Activated CD4-positive, alpha-beta memory T cell treated with anti-CD3 and anti-CD28 coated beads, Interleukin-2, amount 10 ng/mL, durations not matched to agents 7 days and 5 days (primary cell): ENCODE measurements at places on chromosomes 2 and 18. TPM values are rescaled to one million over a fixed set of nuclear protein-coding genes. Genes with fewer than 3 reads are reported as not detected.

Gene NTSR2
- not detected for total RNA-seq

DNA sequence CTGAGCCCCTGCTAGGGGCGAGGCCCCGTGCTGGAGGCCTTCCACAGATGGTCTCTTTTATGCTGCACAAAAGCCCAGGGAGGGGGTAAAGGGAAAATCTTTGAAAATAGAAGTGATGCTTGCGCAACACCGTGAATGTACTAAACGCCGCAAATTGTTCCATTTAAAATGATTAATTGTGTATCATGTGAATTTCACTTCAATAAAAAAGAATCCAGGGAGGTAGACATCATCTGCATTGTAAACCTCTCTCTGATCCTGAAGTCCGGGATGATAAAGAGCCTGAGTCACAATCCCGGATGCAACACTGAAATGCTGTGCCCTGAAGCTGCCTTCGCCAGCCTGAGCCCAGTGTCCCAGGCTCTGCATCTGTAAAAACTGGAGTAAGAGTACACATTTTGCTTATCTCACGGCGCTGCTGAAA lies 107.7 kb upstream of the PPP1CB start:
- H3K27me3 ChIP-seq: no peaks in the 10 kb centered on the region
- H3K4me3 ChIP-seq: no peak overlapping the region
- peaks cover 14% of the 10 kb centered on the region for H3K4me1 ChIP-seq
- H3K27ac ChIP-seq: no peak overlapping the region
- no peaks in the 10 kb centered on the region for H3K36me3 ChIP-seq
- DNase-seq: no peak

DNA sequence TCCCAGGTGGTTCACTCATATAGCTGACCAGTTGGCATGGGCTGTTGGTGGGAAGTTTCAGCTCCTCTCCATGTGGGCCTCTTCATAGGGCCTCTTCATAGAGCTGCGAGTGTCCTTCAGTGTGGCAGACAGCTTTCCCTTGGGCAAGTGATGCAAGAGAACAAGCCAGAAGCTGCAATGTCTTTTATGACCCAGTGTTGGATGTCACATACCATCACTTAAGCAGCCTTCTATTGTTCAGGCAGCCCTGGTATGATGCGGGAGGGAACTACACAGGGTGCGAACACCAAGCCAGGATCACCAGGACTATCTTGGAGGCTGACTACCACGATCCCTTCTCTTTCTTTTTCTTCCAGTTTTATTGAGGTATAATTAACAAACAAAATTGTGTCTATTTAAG lies 126.5 kb upstream of the ITGA6 start:
- H3K4me3 ChIP-seq: no peak overlapping the region
- peaks cover 30% of the 10 kb centered on the region for H3K27me3 ChIP-seq
- no peaks in the 10 kb centered on the region for H3K36me3 ChIP-seq
- H3K4me1 ChIP-seq: no peaks in the 10 kb centered on the region
- H3K27ac ChIP-seq: no peak overlapping the region

DNA sequence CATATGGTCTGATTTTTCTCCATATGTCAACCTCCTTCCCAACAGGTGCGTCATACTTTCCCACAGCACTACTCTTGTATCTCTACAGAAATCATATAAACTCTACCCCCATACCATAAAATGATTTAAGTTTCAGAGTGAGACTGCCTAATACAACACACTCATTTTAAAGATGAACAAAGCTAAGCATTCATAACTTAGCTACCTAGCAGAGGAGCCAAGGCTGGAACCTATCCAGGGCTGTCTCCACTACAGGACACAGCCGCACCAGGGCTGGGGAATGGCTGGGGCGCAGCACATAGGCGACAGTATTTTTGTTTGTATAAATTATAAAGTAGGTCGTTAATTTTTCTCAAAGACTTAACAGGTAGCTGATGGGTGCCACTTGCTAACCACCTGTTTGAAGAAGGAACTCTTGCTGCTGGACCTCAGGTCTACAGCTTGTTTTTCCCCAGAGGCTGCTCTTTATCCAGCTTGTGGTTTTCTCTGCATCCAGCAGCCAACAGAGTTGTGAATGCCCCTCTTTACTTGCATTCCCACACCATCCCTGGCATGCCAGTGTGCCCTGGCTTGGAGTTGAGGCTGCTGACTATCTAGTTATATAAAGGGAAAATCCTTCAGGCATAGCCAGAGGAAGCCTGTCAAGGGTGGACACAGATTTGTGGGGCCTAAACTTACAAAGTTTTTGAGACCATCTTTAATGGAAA lies 62.0 kb downstream of the HNRNPLL start:
- peaks cover 6% of the 10 kb centered on the region for H3K27me3 ChIP-seq
- H3K36me3 ChIP-seq: no peaks in the 10 kb centered on the region
- no peak overlapping the region for H3K27ac ChIP-seq
- H3K4me3 ChIP-seq: no peak overlapping the region
- DNase-seq: no peak

DNA sequence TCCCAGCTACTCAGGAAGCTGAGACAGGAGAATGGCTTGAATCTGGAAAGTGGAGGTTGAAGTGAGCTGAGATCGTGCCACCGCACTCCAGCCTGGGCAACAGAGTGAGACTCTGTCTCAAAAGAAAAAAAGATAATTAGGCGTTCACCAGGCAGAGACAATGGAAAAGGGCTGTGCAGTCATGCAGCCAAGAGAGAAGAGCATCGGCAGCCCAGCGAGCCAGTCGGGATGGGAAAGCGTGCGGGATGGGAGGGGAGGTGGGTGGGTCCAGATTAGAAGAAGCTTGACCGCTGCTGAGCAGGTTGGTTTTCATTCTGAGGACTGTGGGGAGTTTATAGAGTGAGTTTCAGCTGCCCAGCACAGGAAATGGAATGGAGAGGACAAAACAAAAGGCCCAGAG lies 15.0 kb upstream of the CYS1 start:
- H3K4me1 ChIP-seq: peaks cover 16% of the 10 kb centered on the region
- no peak overlapping the region for H3K4me3 ChIP-seq
- H3K27ac ChIP-seq: no peak overlapping the region
- DNase-seq: no peak

- no peaks in the 10 kb centered on the region for H3K27me3 ChIP-seq
- H3K4me3 ChIP-seq: no peak overlapping the region
- H3K27ac ChIP-seq: no peak overlapping the region
- no peak for DNase-seq
- H3K4me1 ChIP-seq: no peaks in the 10 kb centered on the region
Measured at GRCh38 chr18:3577281-3577855, 127.4 kb downstream of the TGIF1 start.

Gene RNF138
- total RNA-seq: 64.6 TPM

- no peaks in the 10 kb centered on the region for H3K36me3 ChIP-seq
- peaks cover 4% of the 10 kb centered on the region for H3K27me3 ChIP-seq
Measured at GRCh38 chr2:160934991-160935390, 225.2 kb upstream of the TANK start.

Gene SERPINB4
- total RNA-seq: not detected

Gene MC2R
- total RNA-seq: not detected

DNA sequence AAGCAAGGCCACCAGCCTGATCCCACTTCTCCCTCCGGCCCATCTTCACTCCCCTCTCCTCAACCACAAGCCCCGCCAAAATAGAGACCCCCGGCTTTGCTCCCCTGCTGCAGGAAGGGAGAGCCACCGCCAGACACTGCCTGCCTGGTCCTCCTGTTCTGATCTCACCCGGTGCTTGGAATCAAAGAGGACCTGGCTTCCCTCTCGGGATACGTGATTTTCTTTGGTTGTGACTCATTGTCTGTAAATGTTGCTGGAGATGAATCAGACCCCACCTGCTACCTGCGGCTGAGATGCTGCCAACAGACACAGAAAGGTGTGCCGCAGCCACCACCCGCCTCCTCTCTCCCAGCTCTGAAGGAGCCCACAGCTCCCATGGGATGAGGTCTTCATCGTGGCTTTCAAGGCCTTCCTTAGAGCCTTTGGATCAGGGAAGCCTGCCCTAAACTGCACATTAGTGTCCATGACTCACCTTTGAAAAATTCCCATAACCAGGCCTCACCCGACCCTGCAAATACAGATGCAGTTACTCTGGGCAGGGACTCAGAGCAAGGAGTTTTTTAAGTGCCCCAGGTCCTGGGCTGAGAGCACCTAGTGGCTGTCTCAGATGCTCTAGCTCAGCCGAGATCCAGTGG lies 79.4 kb upstream of the ZNF532 start:
- no peak overlapping the region for H3K27ac ChIP-seq
- DNase-seq: no peak
- peaks cover 2% of the 10 kb centered on the region for H3K4me1 ChIP-seq
- peaks cover 10% of the 10 kb centered on the region for H3K27me3 ChIP-seq

Gene PRKAG3
- not detected for total RNA-seq

Gene PAX8
- 1.7 TPM for total RNA-seq
